ENCODE measurements at places on chromosomes 1 and 21.

DNA sequence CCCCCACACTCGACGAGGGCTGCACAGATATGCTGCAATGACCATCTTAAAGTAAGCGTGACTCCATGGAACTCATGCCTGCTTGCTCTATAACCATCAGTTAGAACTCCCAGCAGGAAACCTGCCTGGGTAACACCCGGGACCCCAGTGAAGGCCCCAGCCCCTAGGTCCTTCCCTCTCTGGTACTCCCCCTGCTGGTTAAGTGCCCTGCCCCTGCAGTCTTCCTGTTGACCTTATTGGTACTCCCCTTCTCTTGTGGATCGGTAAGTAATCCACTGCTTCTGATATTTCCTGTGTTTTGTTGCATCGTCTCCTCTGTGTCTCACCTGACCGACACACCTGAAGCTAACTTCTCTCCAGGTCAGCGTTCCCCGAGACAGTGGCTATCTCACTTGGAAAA lies 104.8 kb upstream of the COG2 start:
- no peak for DNase-seq

- peak; percentile 34 for DNase-seq
Measured at GRCh38 chr1:16677552-16678431, 11.0 kb upstream of the RNU1-3 start.

GRCh38 chr1:22907528-22907927 lies 65.1 kb downstream of the LACTBL1 start:
- DNase-seq: no peak

GRCh38 chr21:21233051-21233450 lies 234.8 kb downstream of the NCAM2 start:
- DNase-seq: no peak

DNA sequence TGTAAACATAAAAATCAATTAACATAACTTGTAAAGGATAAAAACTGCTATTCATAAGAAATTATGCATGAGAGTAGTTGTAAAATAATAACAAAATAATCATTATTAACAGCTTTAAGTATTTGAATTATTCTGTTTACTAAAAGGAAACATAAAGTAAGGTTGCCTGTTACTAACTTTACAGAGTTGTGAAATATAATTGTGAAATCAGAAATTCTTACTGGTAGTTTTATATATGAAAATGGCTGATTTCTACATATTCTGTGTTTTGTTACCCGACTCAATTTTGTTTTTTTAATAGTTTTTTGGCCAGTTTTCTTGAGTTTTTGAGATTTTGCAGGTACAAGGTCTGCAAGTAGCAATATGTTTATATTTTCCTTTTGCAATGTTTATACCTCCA lies 27.8 kb downstream of the FNBP1L start:
- DNase-seq: no peak

DNA sequence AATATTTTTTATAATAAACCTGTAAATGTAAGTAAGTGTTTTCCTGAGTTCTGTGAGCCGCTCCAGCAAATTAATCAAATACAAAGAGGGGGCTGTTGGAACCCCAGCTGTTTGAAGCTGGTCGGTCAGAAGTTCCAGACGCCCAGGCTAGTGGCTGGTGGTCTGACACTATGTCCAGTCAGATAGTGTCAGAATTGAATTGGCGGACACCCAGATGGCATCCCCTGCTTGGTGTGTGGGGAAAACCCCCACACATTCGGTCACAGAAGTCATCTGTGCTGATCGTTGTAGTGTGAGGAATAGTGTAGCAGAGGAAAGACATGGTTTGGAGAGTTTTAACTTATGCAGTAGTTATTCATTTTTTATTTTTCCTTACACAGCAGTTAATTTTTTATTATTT lies 32.4 kb downstream of the TBCE start:
- DNase-seq: no peak

- DNase-seq: no peak
Measured at GRCh38 chr1:196387766-196388165, 220.5 kb downstream of the KCNT2 start.

- no peak for DNase-seq
Measured at GRCh38 chr1:184890539-184890973, 83.8 kb downstream of the NIBAN1 start.

- DNase-seq: no peak
Measured at GRCh38 chr1:62989497-62989896, 205.6 kb downstream of the ATG4C start.

GRCh38 chr1:234400773-234401172 lies 27.5 kb downstream of the COA6 start:
- no peak for DNase-seq

- no peak for DNase-seq
Measured at GRCh38 chr1:21384620-21385019, 55.3 kb upstream of the NBPF3 start.

DNA sequence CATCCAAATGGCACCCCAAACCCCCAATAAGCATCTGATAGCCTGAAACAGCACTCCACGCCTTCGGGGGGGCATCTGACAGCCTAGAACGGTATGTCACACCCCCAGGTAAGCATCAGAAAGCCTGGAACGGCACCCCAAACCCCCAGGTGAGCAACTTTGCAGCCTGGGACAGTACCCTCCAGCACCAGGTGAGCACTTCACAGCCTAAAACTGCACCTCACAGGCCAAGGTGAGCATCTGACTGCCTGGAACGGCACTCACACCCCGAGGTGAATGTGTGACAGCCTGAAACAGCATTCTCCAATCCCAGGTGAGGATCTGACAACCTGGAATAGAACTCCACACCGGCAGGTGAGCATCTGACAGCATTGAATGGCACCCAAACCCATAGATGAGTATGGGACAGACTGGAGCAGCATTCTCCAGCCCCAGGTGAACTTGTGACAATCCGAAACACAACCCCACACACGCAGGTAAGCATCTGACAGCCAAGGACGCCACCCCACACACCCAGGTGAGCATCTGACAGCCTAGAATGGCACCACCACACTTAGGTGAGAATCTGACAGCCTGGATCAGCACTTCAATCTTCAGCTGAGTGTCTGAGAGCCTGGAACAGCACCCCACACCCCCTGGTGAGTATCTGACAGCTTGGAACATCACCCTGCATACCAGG lies 18.3 kb upstream of the MMEL1 start:
- DNase-seq: no peak

DNA sequence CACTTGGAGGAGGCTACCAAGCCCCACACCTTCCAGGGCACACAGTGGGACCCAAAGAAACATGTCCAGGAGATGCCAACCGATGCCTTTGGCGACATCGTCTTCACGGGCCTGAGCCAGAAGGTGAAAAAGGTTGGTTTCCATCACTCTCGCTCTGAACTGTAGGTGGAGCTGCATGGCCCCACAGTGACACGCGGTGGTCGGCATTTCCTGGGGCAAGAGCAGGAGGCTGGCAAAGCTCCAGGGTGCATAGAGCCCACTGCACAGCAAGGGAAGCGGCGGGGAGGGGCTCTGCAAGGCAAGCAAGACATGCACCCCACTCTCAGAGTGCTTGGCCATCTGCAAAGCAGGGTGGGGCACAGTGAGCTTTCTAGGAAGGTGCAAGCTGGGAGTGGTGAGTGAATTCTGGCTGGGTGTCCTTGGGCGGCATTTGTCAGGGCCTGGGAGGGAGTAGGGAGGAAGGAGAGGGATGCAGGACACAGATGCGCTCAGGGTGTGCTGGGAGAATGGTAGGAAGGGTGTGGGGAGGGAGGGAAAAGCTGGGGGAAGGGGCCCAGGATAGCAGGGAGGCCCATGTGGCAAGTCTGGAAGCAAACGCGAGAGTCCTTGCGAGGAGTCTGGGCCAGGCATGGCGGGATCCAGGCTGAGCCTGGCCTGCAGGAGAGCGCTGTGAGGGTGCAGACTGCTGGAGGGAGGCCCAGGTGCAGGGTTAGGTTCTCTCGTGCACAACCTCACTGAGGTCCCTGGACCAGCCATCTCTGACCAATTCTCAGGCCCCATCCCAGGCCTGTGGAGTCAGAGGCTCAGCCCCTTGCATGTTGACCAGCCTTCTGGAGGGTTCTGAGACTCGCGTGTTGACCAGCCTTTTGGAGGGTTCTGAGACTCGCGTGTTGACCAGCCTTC lies 11.0 kb downstream of the TRPM2 start:
- no peak for DNase-seq

DNA sequence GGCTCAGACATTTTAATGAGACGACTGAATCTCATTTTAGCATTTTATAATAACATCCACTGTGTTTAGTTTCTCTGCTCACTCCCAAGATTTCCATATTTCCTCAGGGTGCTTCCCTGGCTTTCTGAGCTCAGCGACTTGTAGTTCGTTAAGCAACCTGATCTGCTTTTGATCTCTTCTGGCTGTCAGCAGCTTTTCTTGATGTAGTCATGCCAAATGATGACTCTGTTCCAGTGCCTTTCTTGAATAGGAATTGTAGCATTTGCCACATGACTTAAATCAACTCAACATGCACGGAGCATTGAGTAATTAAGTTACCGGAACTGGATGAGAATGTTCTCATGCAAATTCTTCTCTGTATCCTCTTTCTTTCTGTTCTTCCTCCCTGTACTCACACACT lies 246.1 kb downstream of the FMN2 start:
- DNase-seq: no peak

DNA sequence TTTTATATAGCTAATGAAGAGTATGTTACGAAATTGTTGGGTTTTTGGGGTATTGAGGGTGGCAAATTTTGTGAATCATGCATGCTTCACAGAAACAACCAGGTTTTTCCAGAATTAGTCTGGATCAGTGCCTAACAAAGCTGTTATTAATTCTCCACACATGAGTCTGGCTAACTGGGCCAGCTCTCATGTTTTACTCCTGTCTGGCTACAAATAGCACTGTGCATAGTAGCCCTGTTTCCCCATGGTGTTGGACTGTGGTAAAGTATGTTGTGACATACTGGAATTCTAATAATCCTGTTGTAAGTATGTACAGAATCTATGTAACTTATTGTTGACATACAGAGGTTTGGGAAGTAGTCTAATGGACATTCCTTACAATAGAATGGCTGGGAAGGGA lies 35.8 kb downstream of the S100B start:
- no peak for DNase-seq

- DNase-seq: no peak
Measured at GRCh38 chr1:177305040-177306018, 134.6 kb downstream of the BRINP2 start.

DNA sequence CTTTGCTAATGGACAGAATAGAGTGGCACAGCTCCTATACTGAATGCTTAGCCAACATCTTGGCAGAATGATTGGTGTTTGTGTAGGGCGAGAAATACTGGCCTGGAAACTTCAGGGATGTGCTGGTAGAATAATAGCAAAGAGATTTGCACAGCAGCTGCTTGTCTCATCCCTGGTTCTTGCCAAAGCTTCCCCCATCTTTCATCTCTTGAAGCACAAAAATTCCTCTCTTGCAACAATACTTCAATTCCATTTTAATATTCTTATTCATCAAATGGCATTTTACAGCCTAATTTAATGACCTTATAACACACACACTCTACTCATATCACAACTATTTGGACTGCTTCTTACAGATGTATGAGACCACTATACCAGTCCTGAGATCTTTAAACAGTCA lies 37.7 kb downstream of the LHX8 start:
- no peak for DNase-seq

DNA sequence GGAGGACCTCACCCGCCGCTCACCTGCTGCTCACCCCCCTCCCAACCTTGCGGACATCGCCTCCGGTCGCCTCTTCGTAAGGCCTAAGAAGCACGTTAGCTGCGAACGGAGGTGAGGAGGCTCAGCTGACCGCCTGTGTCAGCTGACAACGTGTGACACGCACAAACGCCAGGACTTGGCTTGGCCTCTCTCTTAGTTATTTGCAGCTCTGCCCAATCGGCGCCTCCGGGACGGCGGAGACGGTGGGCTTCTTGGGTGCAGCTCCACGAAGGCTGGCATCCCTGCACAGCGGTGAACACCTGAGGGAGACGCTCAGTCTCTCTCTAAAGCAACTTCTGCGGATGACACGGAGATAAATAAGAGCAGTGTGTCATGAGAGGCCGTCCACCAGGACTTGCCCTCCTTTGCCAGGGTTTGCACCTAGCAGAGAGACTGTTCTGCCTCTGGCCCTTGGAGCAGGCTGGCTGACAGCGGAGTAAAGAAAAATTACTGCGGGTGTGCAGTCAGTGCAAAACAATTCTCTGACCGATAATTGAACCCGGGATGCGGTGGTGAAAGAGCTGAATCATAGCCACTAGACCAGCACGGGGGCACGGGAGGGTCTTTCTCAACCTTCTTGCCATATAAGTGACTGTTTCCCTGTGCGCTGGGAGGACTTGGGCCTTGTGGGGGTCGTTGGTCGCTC lies 318.9 kb downstream of the FAM72C start:
- DNase-seq: no peak

- DNase-seq: no peak
Measured at GRCh38 chr1:205933671-205934618, 9.3 kb downstream of the SLC26A9 start.

- no peak for DNase-seq
Measured at GRCh38 chr21:40531431-40532110, 315.4 kb downstream of the DSCAM start.

GRCh38 chr1:237219751-237220642 lies 178.0 kb downstream of the RYR2 start:
- DNase-seq: no peak

DNA sequence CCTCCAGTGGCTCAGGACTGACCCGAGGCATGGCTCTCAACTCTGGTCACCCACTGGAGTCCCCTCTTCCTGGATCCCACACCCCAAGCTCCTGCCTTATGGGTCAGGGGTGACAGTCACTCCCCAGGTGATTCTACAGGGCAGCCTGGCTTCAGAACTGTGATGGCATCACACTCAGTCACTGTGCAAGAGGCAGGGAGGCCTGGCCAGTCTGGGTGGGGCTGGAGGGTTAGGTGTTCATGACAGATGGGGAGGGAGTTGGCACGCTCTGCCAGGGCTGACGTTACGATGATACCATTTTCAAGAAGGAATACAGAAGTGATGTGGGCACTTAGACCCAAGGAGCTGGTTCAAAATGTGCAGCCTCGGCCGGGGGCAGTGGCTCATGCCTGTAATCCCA lies 25.2 kb upstream of the ABCG1 start:
- no peak for DNase-seq

DNA sequence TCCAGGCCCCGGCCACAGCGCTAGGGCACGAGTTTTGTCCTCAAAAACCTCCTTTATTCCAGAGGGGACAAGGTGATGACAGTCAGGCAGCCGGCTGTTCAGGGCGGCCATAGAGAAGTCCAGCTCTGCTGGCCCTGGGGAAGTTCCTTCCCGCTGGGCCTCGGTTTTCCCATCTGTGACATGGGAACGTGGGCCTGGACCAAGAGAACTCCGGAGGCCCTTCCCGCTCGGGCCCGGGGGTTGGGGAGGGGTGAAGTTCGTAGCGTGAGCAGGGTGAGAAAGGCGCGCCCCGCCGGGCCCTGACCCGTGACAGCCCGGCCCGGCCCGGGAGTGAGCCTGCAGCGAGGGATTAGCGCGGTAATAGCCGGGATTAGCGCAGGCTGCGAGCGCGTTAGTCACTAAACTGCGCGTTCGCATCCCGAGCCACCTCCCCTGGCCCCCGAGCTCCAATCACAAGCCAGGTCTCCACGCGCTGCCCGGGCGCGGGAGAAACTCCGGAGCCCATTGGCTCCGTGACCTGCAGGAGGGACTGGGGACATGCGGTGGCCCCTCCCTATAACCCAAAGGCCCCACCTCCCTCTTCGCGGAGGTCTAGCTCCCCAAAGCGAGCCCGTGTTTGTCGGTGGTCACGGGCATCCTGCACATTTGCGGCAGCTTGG lies 29.8 kb upstream of the PADI2 start:
- DNase-seq: no peak

Data from stimulated activated CD8-positive, alpha-beta memory T cell treated with anti-CD3 and anti-CD28 coated beads, Interleukin-7, amount 100 ng/mL, for 24 hours (primary cell).